ENCODE measurements at places on chromosomes 4 and X. TPM values are rescaled to one million over a fixed set of nuclear protein-coding genes. Genes with fewer than 3 reads are reported as not detected.

Gene IL21
- not detected for total RNA-seq

Gene C4orf36
- 4.0 TPM for total RNA-seq

DNA sequence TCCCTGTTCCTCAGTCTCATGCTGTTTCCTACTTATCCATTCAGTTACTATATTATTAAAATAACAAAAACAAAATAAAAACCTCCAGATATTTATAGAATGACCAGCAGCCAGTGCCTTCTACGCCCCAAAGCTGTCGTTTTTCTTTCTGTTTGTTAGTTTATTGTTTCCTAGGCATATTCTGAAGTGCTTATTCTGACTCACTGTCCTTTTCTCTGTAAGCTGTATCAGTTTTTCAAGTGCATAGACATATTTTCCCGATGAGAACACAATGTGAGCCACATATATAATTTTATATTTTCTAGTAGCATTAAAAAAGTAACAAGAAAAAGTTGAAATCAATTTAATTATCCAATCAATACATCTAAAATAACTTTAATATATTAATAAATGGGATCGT lies 2158.6 kb upstream of the TENM3 start:
- H3K4me1 ChIP-seq, result no peaks in the 10 kb centered on the region
- no peaks in the 10 kb centered on the region for H3K27me3 ChIP-seq
- no peaks in the 10 kb centered on the region for H3K36me3 ChIP-seq
- H3K4me3 ChIP-seq, result no peak overlapping the region
- no peak for DNase-seq

- no peak overlapping the region for H3K27ac ChIP-seq
- H3K4me1 ChIP-seq, result no peaks in the 10 kb centered on the region
- no peak for DNase-seq
- no peaks in the 10 kb centered on the region for H3K36me3 ChIP-seq
- H3K27me3 ChIP-seq, result no peaks in the 10 kb centered on the region
- no peak overlapping the region for H3K4me3 ChIP-seq
These were observed 90.0 kb downstream of the MAGEE1 start for GRCh38 chrX:76517544-76517943.

GRCh38 chr4:7425591-7426468 lies 8.9 kb downstream of the PSAPL1 start:
- no peak overlapping the region for H3K27ac ChIP-seq
- no peak overlapping the region for H3K4me3 ChIP-seq
- H3K4me1 ChIP-seq, result peaks cover under 1% of the 10 kb centered on the region
- H3K27me3 ChIP-seq, result no peaks in the 10 kb centered on the region
- no peaks in the 10 kb centered on the region for H3K36me3 ChIP-seq

GRCh38 chrX:9997524-9997923 lies 30.4 kb downstream of the CLDN34 start:
- no peak for DNase-seq
- peaks cover 5% of the 10 kb centered on the region for H3K4me1 ChIP-seq
- H3K4me3 ChIP-seq, result no peak overlapping the region
- no peaks in the 10 kb centered on the region for H3K27me3 ChIP-seq
- H3K27ac ChIP-seq, result no peak overlapping the region
- no peaks in the 10 kb centered on the region for H3K36me3 ChIP-seq

GRCh38 chrX:96311366-96311765 lies 373.3 kb upstream of the DIAPH2 start:
- no peak overlapping the region for H3K4me3 ChIP-seq
- no peaks in the 10 kb centered on the region for H3K36me3 ChIP-seq
- no peaks in the 10 kb centered on the region for H3K4me1 ChIP-seq
- H3K27ac ChIP-seq, result no peak overlapping the region
- H3K27me3 ChIP-seq, result no peaks in the 10 kb centered on the region

GRCh38 chrX:136157187-136157586 lies 9.9 kb downstream of the FHL1 start:
- H3K27me3 ChIP-seq, result no peaks in the 10 kb centered on the region
- H3K36me3 ChIP-seq, result no peaks in the 10 kb centered on the region
- H3K27ac ChIP-seq, result no peak overlapping the region
- DNase-seq, result no peak

DNA sequence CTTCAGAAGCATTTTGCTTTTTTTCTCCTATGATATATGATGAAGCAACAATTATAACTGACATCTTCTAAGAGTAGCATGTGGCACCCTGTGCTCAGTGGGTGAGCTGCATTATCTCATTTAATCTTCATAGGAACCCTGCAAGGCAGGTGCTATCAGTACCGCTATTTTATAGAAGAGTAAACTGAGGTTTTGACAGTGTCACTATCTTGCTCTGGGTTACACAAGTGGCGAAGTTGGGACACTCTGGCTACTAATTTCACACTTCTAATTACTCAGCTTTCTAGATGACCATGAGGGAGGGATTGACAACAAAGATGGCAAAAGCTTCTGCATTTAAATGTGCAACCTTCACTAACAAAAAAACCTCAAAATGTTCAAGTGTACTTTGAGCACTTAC lies 76.9 kb upstream of the CAMK2D start:
- H3K4me3 ChIP-seq, result no peak overlapping the region
- no peak for DNase-seq
- no peaks in the 10 kb centered on the region for H3K36me3 ChIP-seq
- peaks cover 10% of the 10 kb centered on the region for H3K4me1 ChIP-seq
